Right renal cortex interstitium (tissue), 3 donors: ENCODE measurements at places on chromosomes 16 and 17. TPM values are rescaled to one million over a fixed set of nuclear protein-coding genes. Genes with fewer than 3 reads are reported as not detected.

- DNase-seq = no peak
Observed at GRCh38 chr17:70702683-70703255, 533.4 kb downstream of the KCNJ2 start.

DNA sequence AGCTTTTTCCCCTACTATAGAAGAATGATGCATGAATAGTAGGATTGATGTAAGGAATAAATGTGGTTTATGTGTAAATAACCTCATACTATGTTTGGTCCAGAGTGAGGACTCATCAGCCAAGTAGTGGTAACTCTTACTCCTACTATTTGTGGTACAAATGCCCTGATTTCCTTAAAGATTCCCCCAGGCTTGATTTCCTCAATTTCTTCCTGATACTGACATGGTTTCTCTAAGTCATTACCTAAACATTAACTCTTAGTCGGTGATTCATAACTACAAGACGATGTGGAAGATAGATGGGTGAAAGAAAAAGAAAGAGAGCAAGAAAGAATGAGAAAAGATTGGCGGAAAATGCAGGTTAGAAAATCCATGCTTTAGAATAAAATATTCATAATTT is 17.2 kb upstream of the MYOCD start:
- DNase-seq = no peak

- no peak for DNase-seq
Observed at GRCh38 chr17:13359774-13360173, 242.0 kb downstream of the HS3ST3A1 start.

DNA sequence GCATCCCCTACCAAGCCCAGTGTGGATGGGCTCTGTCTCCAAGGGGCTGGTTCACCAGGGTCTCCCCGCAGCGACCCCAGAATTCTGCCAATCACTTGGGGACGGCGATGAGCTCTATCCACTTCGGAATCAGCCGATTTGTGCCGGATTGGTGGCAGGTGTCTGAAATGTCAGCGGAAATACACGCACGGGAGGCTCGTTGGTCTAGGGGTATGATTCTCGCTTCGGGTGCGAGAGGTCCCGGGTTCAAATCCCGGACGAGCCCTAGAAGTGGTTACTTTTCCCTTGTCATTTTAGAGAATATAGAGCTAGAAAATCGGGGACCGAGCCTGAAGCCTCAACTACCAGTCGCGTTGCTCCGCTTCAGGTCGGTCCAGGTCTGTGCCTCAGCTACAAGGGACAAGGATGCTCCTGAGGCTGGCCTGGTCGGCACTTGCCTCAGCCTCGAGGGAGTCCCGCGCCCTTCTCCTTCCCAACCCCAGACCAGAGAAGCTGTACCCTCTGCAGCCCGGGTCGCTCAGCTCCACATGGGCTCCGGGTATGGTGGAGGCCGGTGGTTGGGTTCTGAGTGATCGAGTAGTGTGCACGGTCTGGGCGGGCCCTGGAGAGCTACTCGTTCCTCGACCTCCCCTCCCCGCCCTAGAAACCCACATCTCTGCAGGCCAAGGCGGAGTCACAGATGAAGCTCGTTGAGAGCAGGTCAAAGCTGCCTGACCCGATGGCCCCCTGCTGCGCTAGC is 16.0 kb upstream of the OR1F1 start:
- no peak for DNase-seq

DNA sequence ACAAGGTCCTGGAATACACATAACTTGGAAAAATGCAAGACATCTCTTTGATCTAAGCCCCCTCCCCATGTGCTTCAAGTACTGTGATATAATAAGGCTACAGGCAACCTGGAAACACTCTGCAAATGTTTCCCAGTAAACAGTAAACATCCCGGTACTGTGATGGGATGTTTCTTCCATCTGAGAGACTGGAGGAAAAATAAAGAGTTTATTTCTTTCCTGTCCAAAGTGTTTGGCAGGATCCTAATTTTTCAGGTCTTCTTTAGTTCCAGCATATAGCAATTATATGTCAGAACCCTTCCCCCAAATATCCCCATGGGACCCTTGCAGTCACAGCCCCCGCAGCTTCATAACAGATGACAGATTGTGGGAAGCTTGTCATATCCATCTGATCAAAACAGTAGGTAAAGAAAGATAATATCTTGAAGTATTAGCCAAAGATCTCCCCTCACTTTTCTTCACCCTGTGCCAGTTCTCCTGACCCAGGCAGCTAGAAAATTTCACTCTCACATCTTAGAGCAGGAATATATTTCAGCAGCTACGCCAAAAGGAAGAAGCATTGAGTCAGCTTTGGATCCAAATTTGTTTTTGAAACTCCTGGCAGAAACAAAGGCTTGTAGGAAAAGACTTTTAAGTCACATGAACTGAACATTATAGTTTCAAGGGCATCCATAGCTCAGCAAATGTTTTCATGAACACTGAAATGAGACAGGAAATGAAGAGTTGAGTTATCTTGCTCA is 141.3 kb downstream of the HS3ST3A1 start:
- no peak for DNase-seq

GRCh38 chr17:67711916-67712315 is 5.8 kb upstream of the NOL11 start:
- no peak for DNase-seq

Gene PRR35
- polyA plus RNA-seq = 8.6 TPM

Gene SP6
- 2.9 TPM for polyA plus RNA-seq
